Ovary (tissue), 10 donors: ENCODE measurements at places on chromosomes 3 and 15. TPM values are rescaled to one million over a fixed set of nuclear protein-coding genes. Genes with fewer than 3 reads are reported as not detected.

DNA sequence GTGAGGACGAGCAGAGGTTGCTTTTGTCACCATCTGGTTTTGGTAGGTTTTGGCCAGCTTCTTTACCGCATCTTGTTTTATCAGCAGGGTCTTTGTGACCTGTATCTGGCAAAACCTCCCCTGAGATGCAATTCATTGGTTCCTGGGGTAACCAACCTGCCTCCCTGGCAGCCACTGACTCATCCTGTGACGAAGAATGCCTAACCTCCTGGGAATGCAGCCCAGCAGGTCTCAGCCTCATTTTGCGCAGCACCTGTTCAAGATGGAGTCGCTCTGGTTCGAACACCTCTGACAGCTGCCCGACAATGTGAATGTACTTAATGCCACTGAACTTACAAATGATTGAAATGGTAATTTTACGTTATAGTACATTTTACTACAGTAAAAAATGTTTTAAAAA lies 6.8 kb upstream of the ADAMTS17 start:
- H3K27ac ChIP-seq: no peak overlapping the region
- H3K4me1 ChIP-seq: no peaks in the 10 kb centered on the region
- no peaks in the 10 kb centered on the region for H3K36me3 ChIP-seq
- no peak overlapping the region for H3K4me3 ChIP-seq

DNA sequence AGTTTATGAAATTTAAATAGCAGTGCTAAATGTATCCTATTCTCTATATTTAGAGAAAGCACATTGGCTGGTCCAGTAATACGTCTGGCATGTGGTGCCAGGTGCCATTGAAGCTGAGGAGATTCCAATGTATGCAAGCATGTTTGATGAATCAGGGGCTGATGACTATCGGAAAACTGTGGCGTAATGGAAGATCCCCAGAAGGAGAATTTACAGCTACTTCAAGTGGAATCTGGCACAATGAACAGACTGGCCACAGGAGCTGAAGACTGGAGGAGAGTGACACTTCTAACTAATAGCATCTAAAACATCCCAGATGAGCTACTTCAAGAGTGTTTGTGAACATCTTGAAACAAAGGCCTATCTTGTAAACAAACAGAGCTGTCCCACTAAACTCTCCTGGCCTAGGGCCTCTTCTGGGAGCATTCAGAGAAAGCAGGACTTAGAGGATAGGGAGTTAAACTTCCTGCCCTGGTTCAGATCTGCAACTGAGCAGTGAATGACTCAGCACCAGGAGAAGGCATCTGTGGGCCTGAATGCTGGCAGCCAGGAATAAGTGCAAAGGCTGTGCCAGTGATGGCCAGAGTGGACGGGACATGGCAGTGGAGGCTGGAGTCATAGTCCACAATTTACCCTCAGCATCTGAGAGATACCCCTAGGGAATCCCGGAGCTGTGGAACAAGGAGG lies 15.2 kb upstream of the ACTC1 start:
- H3K27ac ChIP-seq: no peak overlapping the region
- no peak for DNase-seq
- H3K4me1 ChIP-seq: no peaks in the 10 kb centered on the region
- H3K36me3 ChIP-seq: no peaks in the 10 kb centered on the region
- H3K4me3 ChIP-seq: no peak overlapping the region

GRCh38 chr3:22937536-22937935 lies 265.6 kb upstream of the UBE2E2 start:
- H3K36me3 ChIP-seq: no peaks in the 10 kb centered on the region
- H3K4me1 ChIP-seq: peaks cover 3% of the 10 kb centered on the region
- H3K27me3 ChIP-seq: no peaks in the 10 kb centered on the region

GRCh38 chr3:71025010-71025409 lies 558.5 kb downstream of the FOXP1 start:
- H3K36me3 ChIP-seq: no peaks in the 10 kb centered on the region
- no peak for DNase-seq
- no peak overlapping the region for H3K27ac ChIP-seq
- no peaks in the 10 kb centered on the region for H3K27me3 ChIP-seq
- H3K4me1 ChIP-seq: peaks cover 6% of the 10 kb centered on the region
- H3K4me3 ChIP-seq: no peak overlapping the region

DNA sequence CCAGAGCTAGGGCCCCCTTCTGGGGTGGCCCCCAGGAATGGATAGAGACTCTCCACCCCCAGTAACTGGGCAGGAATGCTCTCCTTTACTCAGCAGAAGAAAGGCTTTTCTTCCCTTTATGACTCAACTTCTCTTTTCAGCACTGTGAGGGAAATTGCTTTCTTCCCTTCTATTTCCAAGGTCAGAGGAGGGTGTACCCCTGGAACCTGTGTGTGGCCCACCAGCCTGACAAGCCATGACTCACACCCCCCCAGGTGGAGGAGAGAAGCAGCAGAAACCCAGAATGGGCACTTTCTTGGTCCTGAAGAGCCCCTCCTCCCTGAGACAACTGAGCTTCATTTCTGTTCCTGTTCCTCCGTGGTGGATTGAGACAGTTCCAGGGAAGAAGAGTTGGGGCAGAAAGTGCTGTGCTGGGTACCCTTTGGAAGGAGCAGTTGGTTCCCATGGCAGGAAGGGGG lies 2.7 kb upstream of the ANKRD63 start:
- no peak overlapping the region for H3K27ac ChIP-seq
- no peak overlapping the region for H3K4me3 ChIP-seq
- H3K36me3 ChIP-seq: no peaks in the 10 kb centered on the region
- no peak for DNase-seq

Gene INSYN1
- 4.9 TPM for total RNA-seq

Gene CCR3
- total RNA-seq: not detected

DNA sequence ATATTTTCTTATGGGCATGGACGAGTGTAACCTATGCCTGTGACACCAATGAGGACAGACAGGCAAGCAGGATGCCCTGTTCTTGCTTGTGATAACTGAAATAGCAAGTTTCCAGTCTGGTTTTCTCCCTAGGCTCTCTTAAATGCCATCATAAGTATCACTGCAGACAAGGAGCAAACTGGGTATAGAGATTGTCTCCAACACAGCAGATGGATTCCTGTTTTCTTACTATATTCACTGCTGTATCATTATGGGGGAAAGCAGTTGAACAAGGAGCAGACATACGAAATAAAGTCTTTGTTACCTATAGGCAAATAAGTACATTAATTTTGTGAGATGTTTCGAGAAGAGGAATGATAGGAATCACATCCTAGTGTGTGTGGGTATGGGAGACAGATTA lies 178.0 kb upstream of the TBL1XR1 start:
- no peaks in the 10 kb centered on the region for H3K36me3 ChIP-seq
- no peak overlapping the region for H3K27ac ChIP-seq

Gene MOBP
- 0.07 TPM for total RNA-seq

Gene SLC35G2
- 2.3 TPM for total RNA-seq

GRCh38 chr3:151439652-151440125 lies 21.2 kb downstream of the IGSF10 start:
- no peak overlapping the region for H3K27ac ChIP-seq
- no peaks in the 10 kb centered on the region for H3K36me3 ChIP-seq
- H3K4me3 ChIP-seq: no peak overlapping the region
- peaks cover 3% of the 10 kb centered on the region for H3K4me1 ChIP-seq
- DNase-seq: no peak

GRCh38 chr3:61227799-61228198 lies 23.5 kb downstream of the FHIT start:
- H3K27me3 ChIP-seq: no peaks in the 10 kb centered on the region
- H3K36me3 ChIP-seq: no peaks in the 10 kb centered on the region
- peaks cover 7% of the 10 kb centered on the region for H3K4me1 ChIP-seq

GRCh38 chr3:64266065-64266931 lies 41.0 kb upstream of the PRICKLE2 start:
- peak overlapping the region; percentile 79 for H3K27ac ChIP-seq
- no peaks in the 10 kb centered on the region for H3K27me3 ChIP-seq
- no peaks in the 10 kb centered on the region for H3K36me3 ChIP-seq

Gene TLR9
- total RNA-seq: 0.74 TPM

Gene ALDH1A3
- total RNA-seq: 5.6 TPM

Gene BNC1
- 0.23 TPM for total RNA-seq

DNA sequence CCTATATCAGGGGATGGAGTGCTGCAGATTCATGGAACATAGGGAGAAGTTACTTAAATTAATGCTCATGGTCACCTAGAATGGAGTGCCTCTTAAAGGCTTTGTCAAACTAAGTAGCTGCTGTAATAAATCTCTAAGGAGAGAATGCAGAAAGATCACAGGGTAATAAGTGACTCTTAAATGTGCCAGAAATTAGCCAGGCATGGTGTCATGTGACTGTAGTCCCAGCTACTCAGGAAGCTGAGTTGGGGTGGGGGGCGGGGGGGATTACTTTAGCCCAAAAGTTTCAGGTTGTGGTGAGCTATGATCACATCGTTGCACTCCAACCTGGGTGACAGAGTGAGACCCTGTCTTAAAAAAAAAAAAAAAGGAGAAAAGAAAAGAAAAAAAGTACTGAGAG lies 90.9 kb upstream of the ASB14 start:
- H3K4me1 ChIP-seq: no peaks in the 10 kb centered on the region
- H3K27ac ChIP-seq: no peak overlapping the region
- no peaks in the 10 kb centered on the region for H3K27me3 ChIP-seq
- no peak for DNase-seq

Gene P2RY12
- 0.30 TPM for total RNA-seq

- no peaks in the 10 kb centered on the region for H3K4me1 ChIP-seq
- H3K27ac ChIP-seq: no peak overlapping the region
- no peaks in the 10 kb centered on the region for H3K27me3 ChIP-seq
- DNase-seq: no peak
Observed at GRCh38 chr15:62150445-62150844, 14.6 kb downstream of the C2CD4B start.

Gene ALPK3
- 1.0 TPM for total RNA-seq

DNA sequence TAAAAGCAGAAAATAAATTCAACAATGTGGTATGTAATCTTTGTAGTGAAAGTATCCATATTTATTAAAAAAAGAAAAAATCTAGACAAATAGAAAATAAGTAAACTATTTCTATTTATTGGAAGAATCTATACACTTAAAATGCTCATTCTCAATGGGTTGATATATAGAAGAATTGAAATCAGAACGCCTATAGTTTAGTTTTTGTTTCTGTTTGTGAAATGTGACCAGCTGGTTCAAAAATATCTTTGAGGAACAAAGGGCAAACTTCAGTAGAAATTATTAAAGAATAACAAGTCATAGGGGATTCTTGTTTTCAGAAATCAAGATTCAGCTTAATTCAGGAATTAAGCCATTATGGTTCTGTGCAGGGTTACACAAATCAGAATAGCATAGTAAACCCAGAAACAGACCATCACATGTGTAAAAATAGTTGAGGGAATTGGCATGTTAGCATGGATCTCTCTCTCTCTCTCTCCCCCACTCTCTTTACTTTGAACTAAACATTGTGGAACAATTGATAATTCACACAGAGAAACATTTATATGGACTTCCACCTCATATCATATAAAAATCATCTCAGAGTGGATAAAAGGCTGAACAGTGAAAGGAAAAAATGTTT lies 134.0 kb downstream of the CHL1 start:
- no peak for DNase-seq
- no peaks in the 10 kb centered on the region for H3K27me3 ChIP-seq
- no peak overlapping the region for H3K4me3 ChIP-seq
- H3K27ac ChIP-seq: no peak overlapping the region

Gene SLC4A7
- total RNA-seq: 22.7 TPM

Gene KNG1
- not detected for total RNA-seq

Gene IL17RB
- total RNA-seq: 1.1 TPM

DNA sequence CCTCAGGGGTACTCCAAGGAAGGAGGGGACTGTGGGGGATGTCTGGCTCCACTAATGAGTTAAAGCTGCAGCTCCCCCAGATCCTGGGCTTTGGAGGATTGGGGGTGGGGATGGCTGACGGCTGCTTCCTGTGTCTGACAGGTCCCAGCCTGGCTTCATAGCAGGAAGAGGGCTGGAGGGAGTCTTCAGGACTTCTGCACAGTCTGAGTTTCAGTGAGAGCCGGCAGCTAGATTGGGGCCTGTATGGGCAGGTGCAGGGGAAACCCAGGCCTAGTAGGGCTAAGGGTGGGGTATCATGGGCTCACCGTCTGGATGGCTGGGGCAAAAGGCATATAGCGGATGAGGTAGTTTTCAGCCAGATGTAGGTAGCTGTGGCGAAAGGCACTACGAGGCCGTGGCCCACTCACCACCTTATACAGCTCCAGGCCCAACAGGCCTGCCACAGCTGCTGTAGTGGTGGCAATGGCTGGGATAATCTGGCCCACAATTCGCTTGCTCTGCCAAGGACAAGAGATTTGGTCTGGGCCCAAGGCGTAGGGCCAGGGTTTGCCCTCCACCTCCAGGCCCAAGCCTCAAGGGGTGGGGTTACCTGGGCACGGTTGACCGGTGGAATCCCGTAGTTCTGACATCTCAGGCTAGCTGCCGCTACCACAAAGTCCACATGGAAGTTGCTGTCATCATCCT lies 4.5 kb downstream of the INKA1 start:
- no peak overlapping the region for H3K27ac ChIP-seq
- H3K27me3 ChIP-seq: no peaks in the 10 kb centered on the region
- no peaks in the 10 kb centered on the region for H3K36me3 ChIP-seq
- no peak for DNase-seq
- no peak overlapping the region for H3K4me3 ChIP-seq

DNA sequence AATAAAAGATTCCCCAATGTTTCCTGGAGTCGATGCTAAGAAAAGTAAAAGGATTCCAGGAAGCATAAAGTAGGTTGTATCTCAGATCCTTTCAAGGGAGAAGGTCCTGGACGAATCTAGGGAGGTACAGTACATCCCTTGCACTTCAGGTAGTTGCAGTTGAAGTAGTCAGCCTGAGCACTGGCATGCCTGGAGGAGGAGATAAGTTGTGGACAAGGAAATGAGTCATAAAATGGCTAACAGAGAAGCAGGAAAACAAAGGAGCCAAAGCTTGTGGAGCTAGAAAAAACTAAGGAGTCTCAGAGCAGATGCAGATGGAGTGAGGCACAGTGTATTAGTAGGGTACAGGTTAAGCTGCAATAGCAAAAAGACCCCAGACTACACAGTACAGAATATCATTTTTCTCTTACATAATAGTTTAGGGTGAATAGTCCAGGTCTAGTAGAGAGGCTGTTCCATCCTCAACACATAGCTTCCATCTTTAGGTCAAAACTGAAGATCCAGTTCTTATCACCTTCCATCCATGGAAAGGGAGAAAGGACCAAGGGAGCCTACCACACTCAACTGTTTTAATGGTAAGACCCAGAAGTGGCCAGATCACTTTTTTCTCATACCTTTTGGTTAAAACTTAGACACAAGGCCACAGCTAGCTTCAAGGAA lies 41.3 kb downstream of the COL6A5 start:
- DNase-seq: no peak
- H3K4me3 ChIP-seq: no peak overlapping the region
- no peak overlapping the region for H3K27ac ChIP-seq
- no peaks in the 10 kb centered on the region for H3K36me3 ChIP-seq

Gene IL20RB
- total RNA-seq: 0.60 TPM

DNA sequence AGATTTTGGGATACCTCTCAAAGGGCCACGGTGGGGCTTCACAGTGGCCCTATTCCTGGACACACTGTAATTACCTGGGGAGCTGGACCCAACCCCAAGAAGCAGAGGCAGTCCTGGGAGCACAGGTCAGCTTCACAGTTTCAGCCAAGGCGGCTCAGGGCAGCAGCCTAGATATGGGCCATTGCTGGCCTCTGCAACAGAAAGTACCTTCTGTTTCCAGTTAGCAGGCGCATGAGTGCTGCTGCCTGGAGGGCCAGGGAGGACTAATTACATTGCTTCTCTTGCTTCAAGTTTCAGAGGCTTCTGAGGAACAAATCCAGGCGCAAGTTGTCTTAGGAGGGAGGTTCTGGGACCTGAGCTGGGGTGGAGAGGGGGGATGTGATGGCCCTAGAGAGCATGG lies 13.5 kb upstream of the DUSP7 start:
- no peaks in the 10 kb centered on the region for H3K27me3 ChIP-seq
- no peak for DNase-seq
- no peak overlapping the region for H3K27ac ChIP-seq
- no peak overlapping the region for H3K4me3 ChIP-seq
